Urinary bladder (tissue), 4 donors: ENCODE measurements at places on chromosomes 2 and 18.

DNA sequence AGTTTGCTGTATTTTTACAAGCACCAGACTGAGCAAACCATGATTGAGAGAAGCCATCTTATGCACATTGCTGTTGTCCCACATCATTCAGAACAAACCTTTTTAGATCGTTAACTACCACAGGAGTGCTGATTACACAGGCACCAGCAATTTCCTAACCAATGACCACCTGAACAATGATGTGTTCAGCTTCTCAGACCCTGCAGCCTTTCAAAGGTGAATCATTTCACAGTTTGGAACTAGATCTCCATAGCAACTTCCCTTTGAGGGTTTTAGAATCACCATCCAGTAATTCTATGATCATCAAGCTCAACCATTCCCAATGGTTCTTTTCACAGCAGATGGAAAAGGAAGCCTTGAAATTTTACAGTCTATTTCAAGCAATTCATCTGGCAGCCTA is 71.4 kb downstream of the OLA1 start:
- no peak for DNase-seq

DNA sequence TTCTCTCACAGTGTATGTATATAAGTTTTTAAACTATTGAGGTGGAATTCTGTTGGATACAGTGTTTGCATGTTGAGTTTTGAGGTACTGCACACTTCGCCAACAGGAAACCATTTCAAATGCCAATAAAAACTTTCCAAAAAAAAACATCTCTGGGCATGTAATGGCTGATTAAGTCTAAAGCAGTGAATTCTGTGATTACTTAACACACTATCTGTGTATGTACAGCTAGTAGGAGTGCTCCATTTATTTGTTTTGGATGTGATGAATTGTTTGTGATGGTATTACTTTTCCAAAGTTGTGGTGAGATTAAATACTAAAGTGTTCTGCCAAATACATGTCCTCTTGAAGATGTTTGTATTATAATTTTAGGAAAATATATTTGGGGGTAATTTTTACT is 31.1 kb downstream of the MMADHC start:
- DNase-seq: no peak

DNA sequence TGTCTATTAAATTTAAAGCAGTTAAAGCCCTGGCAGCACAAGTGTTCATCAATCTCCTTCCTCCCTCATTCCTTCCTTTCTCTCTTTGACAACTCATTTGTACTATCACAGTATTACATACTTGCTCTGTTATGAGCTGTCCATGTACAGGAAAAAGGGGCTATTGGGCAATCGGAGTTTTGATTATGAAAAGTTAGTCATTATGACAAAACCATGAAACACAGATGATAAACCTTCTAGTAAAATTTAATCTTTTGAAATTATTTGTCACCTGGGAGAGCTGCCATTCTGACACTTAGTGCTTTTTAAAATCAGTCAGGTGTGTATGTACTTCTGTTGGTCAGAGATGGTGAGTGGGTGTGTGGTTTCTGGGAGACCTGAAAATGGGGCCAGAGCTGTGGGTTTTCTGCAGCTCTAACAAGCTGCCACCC is 39.4 kb downstream of the MAP4K4 start:
- no peak for DNase-seq

DNA sequence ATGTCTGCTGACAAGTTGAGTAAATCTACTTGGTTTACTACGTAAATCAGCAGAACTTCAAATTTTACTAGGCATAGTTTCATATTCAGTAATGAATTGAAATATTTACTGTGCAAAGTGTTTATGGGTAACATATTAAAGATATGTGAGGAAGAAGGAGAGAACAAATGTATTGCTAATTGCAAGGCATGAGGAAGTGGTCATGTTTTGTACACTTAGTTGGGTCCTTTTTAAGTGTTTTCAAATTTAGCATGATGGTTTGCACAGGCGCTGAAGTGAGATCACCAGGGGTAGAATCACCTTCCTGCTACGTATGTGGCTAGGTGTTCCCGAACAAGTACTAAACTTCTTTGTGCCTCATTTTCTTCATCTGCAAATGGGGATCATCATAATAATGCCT is 1534.4 kb downstream of the LRP1B start:
- DNase-seq: no peak

- no peak for DNase-seq
Measured at GRCh38 chr18:35573531-35573930, 8.0 kb upstream of the GALNT1 start.

DNA sequence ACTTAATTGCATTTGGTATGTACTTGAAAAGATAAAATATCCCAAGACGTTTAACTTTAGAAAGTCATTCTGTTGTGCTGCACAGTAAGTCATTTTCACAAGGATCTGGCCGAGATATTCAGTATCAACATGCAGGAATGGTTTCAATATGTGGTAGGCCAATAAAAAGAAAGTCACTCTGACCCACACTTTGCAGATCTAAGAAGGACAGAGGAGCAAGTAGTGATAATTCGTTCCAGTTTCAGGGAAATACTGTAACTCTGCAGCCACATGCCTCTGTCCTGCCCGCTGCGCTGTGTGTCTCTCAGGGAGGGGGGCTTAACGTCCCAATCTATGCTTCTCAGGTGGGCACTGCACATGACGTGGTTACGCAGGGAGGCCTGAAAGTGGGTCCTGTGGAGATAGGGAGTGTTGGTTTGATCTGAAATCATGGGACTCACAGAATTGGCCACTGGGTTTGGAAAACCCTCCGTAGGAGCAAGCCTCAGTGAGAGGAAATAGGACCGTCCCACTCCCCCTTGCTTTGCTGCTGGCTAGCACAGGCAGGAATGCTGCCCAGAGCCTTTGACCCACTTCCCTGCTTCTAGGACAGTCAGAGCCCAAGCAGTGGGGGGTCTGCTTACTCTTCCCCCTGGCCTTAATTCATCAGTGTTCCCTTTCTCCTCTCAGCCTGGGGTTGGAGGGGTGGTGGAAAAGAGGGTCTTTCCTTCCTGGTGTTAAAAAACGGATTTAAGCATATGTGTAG is 314.7 kb upstream of the SPRED2 start:
- DNase-seq: no peak

DNA sequence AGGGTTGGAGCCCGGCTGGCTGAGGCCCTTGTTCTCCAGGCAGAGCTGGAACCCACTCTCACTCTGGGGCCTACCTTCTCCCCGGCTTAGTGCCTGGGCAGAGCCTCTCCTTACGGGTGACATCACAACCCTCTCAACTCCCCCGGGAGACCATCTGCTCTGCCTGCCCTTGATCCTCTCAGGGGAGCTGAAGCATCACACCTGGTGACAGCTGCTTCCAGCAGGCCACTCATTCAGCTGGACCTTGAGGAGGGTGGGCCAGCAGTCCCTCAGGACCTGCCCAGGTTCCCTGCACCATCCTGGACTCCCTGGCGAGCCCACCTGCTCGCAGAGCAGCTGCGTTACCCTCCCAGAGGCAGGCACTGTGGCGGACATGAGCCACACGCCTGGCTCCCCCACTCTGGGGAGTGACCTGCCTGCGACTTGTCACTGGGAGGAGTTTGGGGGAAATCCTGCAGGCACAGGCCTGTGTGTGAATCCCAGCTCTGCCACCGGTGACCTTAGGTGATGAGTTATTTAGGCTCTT is 13.1 kb downstream of the HS6ST1 start:
- no peak for DNase-seq
